SJSA1 (cell line): ENCODE measurements at places on chromosomes 3 and 15.
A peak's percentile ranks its signal among the peaks of the same experiment; 100 is the strongest.

GRCh38 chr3:9769426-9770275 lies at the start of gene CAMK1:
TSS of gene CAMK1 (minus strand) at chr3:9769947. CDS start at chr3:9767749, 2,198 bp downstream.
- peaks cover 10% of the 10 kb centered on the region for H3K4me1 ChIP-seq
- no peaks in the 10 kb centered on the region for H3K27me3 ChIP-seq
- H3K27ac ChIP-seq = no peak within 1 kb of the TSS
- H3K4me3 ChIP-seq = peak within 1 kb of the TSS; percentile 39
- DNase-seq = peak; percentile 44
- no peaks in the 10 kb centered on the region for H3K36me3 ChIP-seq

DNA sequence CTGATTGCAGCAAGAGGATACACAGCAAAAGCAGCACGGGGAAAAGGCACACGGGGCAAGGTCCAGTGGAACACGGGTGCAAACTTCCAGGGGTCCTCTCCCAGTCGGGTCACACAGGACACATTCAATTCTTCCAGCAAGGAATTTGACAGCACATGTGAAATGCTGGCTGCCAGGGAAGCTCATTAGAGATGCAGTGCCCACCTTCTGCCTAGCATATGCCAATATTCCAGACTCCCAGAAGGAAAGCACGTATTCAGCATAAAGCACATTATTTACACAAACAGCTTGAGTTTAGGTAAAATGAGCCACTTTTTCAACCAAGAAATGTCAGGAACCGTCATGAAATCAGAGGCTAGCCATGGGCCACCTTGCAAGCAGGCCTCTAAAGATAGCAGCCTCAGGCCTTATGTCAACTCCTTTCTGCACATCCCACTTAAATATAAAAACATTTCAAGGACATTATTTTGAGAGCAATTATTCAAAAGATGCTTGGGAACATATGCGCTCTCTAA lies 19.3 kb downstream of the MYO5C start:
- H3K4me3 ChIP-seq = no peak overlapping the region
- no peak for DNase-seq
- H3K4me1 ChIP-seq = no peaks in the 10 kb centered on the region
- H3K27ac ChIP-seq = no peak overlapping the region
- H3K27me3 ChIP-seq = no peaks in the 10 kb centered on the region

- H3K36me3 ChIP-seq = no peaks in the 10 kb centered on the region
- H3K27me3 ChIP-seq = no peaks in the 10 kb centered on the region
- no peak for DNase-seq
These were observed 23.9 kb downstream of the DPH6 start for GRCh38 chr15:35522061-35522460.

- no peak overlapping the region for H3K4me3 ChIP-seq
- H3K27ac ChIP-seq = no peak overlapping the region
- no peaks in the 10 kb centered on the region for H3K36me3 ChIP-seq
These were observed 34.4 kb upstream of the CASR start for GRCh38 chr3:122148941-122149627.

- peaks cover 58% of the 10 kb centered on the region for H3K4me1 ChIP-seq
- DNase-seq = no peak
- H3K4me3 ChIP-seq = no peak overlapping the region
- H3K36me3 ChIP-seq = peaks cover 45% of the 10 kb centered on the region
- peak overlapping the region; percentile 81; the same call in 1 of the 2 replicates for H3K27ac ChIP-seq
These were observed 130.7 kb downstream of the LPP start for GRCh38 chr3:188284455-188285212.

GRCh38 chr3:29747991-29748390 lies 467.1 kb downstream of the RBMS3 start:
- H3K27me3 ChIP-seq = no peaks in the 10 kb centered on the region
- H3K36me3 ChIP-seq = no peaks in the 10 kb centered on the region
- H3K27ac ChIP-seq = no peak overlapping the region
- DNase-seq = no peak
- H3K4me3 ChIP-seq = no peak overlapping the region
- peaks cover 3% of the 10 kb centered on the region; the same call in 1 of the 2 replicates for H3K4me1 ChIP-seq

DNA sequence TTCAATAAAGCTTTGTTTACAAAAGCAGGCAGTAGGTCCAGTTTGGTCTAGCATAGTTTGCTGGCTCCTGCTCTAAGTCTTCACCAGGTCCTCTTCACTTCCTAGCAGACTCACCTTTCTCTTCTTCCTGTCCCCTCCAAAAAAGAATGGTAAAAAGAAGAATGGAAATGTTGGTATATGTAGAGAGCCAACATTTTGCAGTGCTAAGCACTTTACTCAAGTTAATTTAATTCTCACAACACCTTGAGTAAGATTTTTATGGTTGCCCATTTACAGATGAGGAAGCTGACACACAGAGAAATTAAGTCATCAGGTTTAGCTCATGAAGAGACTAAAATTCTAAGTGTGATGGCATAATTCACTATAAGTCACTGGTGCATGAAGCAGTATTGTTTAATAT lies 230.1 kb upstream of the PRICKLE2 start:
- no peak for DNase-seq
- H3K4me3 ChIP-seq = no peak overlapping the region
- H3K4me1 ChIP-seq = peaks cover 11% of the 10 kb centered on the region

DNA sequence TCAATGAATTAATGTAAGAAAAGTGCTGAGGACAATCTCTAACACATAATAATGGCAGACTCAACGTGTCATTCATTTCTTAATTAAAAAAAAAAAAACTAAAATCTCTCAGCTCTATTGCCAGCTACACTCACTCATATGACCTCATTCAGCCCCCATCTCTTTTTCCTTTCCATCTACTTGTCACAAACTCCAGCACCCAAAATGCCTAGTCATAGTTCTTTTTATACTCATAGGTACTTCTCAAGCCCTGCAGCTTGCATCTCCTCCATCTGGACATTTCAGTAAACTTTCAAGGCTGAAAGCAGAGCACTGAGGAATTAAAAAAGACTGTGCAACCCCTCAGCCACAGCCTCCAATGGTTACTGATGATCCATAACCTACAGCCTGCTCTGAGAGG lies 109.8 kb downstream of the PLCH1 start:
- no peaks in the 10 kb centered on the region for H3K27me3 ChIP-seq
- H3K36me3 ChIP-seq = no peaks in the 10 kb centered on the region
- H3K27ac ChIP-seq = no peak overlapping the region
- DNase-seq = no peak
- H3K4me1 ChIP-seq = peaks cover 19% of the 10 kb centered on the region

DNA sequence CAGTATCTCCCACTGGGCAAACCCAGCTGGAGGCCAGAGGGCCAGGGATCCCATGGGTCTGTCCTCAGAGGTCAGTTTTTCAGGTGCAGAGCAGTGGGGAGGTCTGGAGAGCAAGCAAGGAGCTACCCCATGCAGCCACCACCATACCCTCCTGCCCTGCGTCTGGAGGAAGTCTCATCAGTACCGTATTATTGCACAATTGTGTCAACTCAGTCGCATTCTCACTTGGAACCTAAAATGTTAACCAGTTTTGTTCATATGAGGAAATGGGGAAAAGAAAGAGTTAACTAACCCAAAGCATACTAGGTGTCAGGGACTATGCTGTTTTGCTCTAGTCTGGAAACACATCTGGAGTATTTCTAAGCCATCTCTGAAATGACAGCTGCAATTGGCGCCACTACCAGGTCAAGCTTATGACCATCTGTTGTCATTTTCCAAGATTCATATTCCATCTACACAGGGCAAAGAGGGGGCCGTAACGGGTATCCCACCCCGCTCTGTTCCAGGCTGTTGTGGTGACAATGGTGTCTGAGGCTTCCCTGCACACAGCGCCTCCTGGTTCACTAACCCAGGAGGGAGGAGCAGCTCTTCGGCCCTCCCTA lies 16.9 kb upstream of the APBA2 start:
- no peak overlapping the region for H3K27ac ChIP-seq
- H3K36me3 ChIP-seq = no peaks in the 10 kb centered on the region
- no peaks in the 10 kb centered on the region for H3K4me1 ChIP-seq
- no peak for DNase-seq
- H3K4me3 ChIP-seq = no peak overlapping the region

GRCh38 chr3:167305340-167305890 lies 74.7 kb downstream of the ZBBX start:
- no peak for DNase-seq
- no peak overlapping the region for H3K27ac ChIP-seq

GRCh38 chr3:69082805-69083204 lies 1.9 kb upstream of the ARL6IP5 start:
- DNase-seq = peak; percentile 62
- H3K27ac ChIP-seq = peak overlapping the region; percentile 96
- H3K36me3 ChIP-seq = peaks cover 16% of the 10 kb centered on the region
- no peak overlapping the region for H3K4me3 ChIP-seq
- no peaks in the 10 kb centered on the region for H3K27me3 ChIP-seq
